ENCODE measurements at places on chromosomes 5 and 9.

DNA sequence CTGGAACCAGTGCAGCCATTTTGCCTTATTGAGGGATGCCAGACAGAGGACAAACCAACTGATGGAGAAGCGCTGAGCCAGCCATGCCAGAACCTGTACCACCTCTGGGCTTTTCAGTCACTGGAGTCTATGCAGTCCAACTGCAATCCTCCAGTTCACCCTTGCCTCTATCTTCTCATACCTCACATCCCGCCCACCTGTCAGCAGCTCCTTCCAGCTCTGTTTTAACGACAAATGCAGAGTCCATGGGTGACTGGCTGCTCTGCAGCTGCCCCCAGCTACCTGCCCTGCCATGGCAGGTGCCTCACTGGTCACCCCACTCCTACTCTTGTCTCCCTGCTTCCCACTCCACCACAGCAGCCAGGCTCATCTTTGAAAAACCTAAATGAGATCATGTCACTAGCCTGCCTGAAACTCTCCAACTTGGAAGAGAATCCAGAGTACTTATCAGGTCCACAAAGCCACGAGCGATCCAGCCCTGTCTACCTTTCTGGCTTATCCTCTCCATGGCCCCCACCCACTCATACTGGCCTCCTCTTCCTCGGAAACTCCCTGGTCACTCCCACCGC is 14.0 kb upstream of the ACSL6 start:
- DNase-seq: no peak

DNA sequence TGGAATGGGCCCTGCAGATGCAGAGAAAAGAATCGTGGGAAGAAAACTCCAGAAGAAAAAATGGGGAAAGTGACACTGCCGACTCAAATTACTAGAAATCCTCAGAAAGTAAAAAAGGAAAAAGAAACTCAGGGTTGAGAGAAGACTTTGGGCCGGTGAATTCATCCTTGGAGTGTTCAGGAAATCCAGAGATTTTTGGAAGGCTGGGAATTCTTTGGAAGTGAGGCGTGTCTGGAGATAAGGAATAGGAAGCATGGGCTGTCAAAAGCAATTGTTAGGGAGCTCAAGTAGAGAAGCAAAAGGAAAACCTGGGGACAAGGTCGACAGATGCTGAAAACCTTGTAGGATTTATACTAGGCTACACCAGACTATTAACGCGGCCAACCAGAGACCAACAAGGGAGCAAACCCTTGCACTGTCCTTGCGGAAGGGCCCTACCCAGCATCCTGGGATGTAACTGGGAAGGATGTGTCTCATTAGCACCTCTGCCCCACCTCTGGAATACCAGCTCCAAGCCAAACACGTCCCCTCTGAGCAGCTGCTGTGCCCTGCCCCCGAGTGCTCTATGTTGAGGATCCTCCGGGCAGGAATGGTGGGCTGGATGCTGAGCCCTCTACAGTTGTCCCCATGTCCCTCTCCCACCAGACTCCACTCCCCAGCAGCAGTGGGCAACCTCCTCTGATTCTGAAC is 11.6 kb downstream of the DAB2IP start:
- no peak for DNase-seq

DNA sequence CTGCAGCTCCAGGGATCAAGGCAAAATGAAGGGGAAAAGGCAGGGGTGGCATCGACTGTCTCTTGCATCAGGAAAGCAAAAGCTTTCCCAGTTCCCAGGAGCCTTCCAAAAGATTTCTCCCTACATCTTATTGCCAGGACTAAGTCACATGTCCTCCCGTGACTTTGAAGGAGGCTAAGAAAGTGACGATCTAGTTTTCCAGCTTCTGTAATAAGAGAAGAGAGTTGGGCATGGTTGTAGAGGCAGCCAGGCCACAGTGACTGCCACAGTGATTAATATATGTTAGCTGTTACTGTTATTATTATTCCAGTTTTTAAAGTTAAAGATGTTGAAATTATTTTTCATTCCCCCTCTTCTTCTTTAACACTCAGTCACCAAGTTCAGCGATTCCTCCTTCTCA is 77.1 kb downstream of the RMI1 start:
- no peak for DNase-seq

DNA sequence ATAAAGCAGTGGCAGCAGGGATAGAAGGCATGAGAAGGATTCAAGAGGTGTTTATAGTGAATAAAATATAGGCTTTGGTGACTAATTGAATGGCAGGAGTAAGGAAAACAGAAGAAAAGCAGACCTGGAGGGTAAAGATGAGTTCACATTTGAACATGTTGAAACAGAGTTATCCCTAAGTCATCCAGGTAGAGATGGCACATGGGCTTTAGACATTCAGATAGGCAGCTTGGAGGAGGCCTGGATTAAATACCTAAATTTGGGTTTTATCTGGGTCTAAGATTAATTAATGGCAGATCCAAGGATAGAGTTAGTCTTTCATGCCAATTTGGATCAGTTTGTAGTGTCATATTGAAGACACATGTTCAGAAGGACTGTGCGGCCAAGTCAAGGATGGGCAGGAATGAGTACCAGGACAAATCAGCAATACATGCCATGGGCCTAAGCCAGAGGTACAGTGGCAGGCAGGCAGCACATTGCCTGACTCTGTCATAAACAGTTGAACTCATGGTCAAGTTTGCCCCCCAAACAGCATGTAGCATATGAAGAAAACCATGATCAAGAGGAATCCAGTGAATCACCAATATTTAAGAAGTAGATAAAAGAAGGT is 115.5 kb upstream of the SLC12A2 start:
- DNase-seq: no peak
